ENCODE measurements at places on chromosomes 5 and 9. TPM values are rescaled to one million over a fixed set of nuclear protein-coding genes. Genes with fewer than 3 reads are reported as not detected.

GRCh38 chr9:88577256-88578120 lies 42.5 kb downstream of the NXNL2 start:
- no peak for DNase-seq

- no peak for DNase-seq
These were observed 66.9 kb upstream of the SV2C start for GRCh38 chr5:76016258-76016657.

DNA sequence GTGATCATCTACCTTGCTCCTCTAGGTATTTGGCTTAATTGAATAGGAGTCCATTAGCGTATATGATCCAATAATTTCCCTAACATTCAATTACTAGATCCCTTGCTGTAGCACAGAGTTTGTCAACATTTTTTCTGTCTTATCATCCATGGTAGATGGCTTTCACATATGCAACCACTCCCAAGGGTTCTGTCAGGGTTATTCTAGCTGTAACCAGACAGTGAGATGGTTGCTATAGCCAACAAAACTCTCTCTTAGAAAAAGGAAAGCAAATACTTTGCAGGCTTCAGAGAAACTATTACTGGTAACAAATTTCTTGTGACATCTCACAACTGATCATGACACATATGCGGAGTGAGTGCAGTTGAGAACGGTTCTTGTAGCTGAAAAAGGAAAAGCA lies 96.2 kb upstream of the EFNA5 start:
- no peak for DNase-seq

GRCh38 chr5:138648841-138649240 lies 73.6 kb upstream of the HSPA9 start:
- no peak for DNase-seq

- DNase-seq = peak; percentile 8
These were observed 204.1 kb downstream of the TRPM3 start for GRCh38 chr9:70917277-70917676.

- no peak for DNase-seq
These were observed 26.5 kb downstream of the NANS start for GRCh38 chr9:98083061-98083501.

DNA sequence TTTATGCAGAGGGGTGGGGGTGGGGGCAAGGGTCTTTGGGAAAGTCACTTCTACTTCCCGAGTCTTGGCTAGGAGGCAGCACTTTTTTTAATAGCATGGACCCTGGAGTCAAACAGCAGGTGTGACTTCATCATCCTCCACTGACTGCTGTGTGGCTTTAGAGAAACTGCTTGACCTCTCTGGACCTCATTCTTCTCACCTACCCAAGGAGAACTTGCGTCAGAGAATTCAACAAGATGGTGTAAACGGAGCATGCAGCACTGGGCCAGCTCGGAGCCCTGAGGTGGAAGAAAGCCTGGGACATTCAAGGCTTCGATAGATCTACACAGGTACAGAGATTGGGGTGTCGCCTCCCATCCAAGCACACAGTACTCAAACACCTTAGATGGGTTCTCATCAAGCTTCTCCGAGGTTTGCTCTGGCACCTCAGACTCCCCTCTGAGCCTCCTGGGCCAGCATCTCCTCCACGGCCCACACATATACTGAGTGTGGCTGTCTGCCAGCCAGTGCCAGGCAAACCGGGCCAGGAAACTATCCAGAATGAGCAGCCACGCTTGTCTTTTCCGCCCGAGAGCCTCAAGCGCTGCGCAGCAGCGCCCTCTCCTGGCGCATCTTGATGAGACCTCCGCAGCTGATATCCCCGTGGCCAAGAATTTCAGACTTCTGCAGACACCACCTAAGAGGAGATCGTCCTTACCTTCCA lies 4.6 kb upstream of the SLC25A48 start:
- peak; percentile 79 for DNase-seq

GRCh38 chr9:75712700-75713099 lies 177.8 kb upstream of the PCSK5 start:
- DNase-seq = no peak

The IL4 gene
- not detected for total RNA-seq

The GABRA1 gene
- total RNA-seq = 34.5 TPM

The C5orf46 gene
- total RNA-seq = not detected

The ADRB2 gene
- total RNA-seq = 1.1 TPM

The DNAJC21 gene
- 25.7 TPM for total RNA-seq
